Stimulated activated CD4-positive, alpha-beta T cell treated with anti-CD3 and anti-CD28 coated beads, Interleukin-4, amount 100 ng/mL, for 4 hours (primary cell): ENCODE measurements at places on chromosomes 3 and 15.

- DNase-seq: peak; percentile 68
Observed at GRCh38 chr15:92803852-92804609, 96.1 kb upstream of the CHD2 start.

- no peak for DNase-seq
Observed at GRCh38 chr3:54858093-54858785, 69.6 kb downstream of the LRTM1 start.

DNA sequence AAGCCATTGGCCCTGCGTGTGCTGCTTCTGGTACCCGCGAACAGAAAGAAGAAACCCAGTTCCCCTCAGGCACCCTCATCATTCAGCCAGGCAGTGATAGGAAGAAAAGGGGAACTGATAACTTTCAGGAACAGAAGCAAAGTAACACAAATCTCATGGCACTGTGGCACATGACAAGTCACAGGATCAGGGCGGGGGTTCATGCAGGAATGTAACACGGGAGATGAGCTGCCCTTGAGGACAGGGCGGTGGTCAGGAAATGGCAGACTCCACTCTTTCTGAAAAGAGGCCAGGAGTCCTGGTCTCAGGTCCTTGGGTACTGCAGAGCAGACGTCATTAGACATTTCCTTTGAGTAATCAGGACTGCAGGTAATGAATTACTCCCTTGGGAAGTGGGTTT, 95.5 kb downstream of the CCNL1 start:
- DNase-seq: no peak

DNA sequence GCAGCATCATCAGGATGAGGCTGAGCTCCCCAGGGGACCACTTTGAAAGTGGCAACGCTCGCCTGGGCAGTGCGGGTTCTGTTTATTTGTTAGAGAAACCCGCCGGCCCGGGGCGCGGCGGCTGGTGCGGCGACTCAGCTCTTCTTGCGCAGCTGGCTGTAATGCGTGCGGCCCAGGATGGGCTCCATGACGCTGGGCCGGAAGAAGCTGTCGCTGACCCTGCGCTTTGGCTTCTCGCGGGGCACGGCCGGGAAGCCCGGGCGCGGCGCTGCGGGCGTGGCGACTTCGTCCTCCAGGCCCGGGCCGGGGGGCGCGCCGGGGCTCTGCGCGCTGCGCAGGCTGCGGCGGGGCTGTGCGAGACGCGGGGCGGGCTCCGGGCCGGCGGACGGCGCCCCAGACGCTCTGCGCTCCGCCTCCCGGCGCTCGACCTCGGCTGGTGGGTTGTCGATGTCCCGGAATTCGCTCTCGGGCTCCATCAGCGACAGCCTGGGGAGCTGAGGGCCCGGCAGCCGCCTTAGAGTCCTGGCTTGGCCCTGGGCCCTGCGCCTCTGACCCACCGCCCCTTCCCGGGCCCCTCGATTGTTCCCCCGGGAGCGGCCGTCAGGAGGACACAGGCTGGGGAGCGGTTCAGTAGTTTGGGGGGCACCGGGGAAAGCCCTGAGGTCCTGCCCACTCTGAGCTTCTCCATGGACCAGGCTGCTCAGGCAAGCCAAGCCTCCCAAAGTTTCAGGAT, 10.3 kb upstream of the KIF7 start:
- DNase-seq: no peak

DNA sequence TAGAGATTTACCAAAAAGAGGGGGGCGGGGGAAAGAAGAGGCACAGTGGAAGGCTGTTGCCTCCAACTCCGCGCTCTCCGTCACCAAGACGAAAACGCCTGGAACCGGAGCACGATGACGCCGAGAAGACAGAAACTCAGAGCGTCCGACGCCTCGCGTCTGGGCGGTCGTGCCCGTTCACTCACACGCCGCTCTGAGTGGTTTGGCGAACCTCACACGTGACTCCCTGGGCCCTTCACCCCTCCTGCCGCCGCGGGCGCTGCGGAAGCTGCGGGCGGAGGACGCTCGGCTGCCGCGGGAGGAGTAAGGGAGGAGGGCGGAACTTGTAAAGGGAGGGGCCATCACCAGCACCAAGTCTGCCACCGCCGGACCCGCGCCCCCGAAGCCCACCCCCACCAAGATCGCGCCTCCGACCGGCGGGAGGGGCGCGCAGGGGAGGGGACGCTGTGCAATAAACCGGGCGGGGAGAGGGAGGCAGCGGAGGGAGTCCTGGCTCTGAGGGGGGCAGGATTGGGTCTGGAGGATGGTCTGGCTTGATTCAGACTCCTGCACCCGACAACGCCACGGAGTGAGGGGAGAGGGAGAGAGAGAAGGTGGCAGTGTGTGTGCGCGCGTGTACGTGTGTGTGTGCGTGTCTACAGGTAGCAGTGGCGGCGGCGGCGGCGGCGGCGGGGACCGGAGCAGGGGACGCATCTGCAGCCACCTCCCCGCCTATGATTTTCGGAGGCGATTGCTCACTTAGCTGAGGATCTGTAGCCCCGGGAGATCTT, 1.9 kb upstream of the NLGN1 start:
- DNase-seq: peak; percentile 5

GRCh38 chr3:50150863-50151686, 4.0 kb upstream of the SEMA3F start:
- no peak for DNase-seq

DNA sequence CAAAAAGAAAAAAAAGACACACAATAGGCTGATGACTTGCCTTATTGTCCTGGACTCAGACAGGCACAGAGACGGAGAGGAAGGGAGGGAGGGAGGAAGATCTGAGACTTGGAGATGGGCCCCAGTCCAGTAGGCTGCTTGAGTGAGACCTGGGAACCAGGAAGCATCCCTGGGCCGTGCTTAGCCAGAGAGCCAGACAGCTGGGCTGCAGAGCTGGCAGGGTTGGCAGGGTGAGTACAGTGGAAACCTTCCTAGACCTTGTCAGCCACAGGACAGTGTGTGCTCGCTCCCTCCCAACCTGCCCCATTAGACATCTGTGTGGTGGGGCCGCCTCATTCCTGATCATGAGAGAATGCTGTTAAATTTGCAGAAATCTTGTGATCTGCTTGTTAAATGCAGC, 107.9 kb upstream of the ALDH1A3 start:
- DNase-seq: no peak
